ENCODE measurements at places on chromosomes 3 and 15.

DNA sequence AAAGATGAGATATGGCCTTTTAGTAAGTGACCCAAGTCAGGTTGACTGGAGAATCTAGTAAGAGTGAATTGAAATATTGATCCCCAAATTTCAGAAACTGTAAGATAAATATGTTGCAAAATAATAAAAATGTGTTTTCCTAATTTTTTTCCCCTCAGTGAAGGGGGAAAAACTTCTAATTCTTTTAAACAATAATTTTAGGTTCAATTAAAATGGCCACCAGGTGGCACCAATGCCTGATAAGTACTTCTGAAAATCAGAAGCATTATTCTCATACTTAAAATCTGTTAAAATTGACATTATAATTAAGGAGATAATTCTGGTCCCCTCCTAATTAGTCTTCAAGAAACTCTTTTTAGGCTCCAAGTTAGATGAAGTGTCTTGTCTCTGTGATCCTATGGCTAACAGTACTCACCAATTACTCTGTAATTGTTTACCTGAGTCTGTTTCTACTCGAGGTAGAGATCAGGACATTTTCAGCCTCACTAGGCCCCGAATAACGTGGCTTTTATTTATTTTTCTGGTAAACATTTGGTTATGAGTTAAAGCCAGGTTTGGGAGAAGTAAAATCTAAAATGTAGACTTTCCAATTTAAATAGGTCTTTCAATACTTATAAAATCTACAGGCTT, 52.6 kb downstream of the NMD3 start:
- no peak for DNase-seq

DNA sequence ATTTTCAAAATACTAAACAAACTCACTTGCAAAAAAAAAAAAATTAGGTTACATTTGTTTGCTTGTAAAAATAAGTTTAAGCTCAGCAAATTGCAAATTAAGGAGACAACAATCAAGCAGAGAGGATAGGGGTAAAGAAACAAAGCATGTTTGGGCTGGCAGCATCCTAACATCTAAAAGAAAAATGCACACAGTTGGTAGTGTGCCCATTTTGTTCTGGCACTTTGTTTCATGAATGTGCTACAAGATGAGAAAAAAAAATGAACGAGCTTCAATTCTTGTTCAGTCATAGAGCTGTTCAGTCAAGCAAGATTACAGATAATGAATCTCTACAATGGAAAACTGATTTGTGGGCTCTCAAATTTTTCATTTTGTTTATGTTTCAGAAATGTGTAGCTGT, 17.7 kb upstream of the ZBBX start:
- no peak for DNase-seq

DNA sequence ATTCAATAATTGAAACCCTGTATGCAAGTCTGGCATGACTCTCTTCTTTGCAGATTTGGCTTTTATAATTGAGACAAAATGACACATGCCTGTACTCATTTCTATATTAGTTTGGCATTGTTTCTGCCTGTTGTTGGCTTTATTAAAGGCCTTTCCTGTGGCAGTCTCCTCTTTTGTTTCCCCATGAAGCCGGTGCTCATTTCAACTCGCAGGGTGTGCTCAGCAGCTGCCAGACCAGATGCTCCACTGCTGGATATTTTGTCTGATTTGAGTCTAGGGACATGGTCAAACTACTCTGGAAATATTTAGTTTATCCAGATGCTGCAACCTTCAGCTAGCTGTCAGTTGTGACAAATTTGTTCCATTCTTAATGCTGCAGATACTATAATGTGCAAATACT, 445.3 kb downstream of the NAALADL2 start:
- DNase-seq = no peak

- no peak for DNase-seq
Observed at GRCh38 chr3:134886991-134887390, 91.9 kb downstream of the EPHB1 start.
